Effector CD4-positive, alpha-beta T cell (primary cell): ENCODE measurements at places on chromosomes 1 and 21.

DNA sequence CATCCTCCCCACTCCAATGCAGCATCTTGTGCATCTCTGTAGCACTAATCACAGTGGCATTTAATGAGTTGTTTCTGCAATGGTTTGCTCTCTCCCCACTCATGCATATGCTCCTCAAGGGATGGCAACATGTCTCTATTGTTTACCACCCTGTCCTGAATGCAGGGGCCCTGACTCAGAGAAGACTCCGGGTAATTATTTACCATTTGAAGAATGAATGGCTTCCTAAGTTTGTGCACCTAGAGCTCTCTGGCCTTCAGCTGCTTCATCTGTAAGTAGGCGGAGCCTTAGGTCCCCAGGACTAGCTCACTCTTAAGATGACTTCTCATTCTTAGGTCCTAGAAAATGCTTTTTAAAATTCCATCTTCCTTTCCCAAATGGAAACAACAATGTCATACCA, 63.7 kb upstream of the IGSF21 start:
- no peak for DNase-seq

- DNase-seq, result no peak
Measured at GRCh38 chr1:234965111-234965510, 163.5 kb downstream of the TOMM20 start.

DNA sequence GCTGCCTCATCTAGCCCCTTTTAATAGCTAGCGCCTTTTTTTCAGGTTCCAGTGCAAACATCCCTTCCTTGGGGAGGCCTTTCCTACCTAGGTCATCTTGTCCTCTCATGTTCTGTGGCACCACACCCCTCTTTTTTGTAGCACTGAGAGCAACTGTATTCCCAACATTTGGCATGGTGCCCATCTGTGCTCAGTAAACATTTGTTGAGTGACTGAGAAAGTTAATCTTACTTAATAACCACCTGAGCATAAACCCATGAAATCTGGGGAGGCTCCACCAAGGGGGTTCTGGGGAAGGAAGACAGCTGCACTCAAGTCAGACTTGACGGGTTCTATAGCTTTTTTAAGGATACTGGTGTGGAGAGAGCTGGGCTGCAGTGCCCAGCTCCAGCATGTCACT, 90.0 kb downstream of the NOS1AP start:
- DNase-seq, result no peak

- DNase-seq, result no peak
Measured at GRCh38 chr1:157646144-157646543, 48.3 kb upstream of the FCRL4 start.

DNA sequence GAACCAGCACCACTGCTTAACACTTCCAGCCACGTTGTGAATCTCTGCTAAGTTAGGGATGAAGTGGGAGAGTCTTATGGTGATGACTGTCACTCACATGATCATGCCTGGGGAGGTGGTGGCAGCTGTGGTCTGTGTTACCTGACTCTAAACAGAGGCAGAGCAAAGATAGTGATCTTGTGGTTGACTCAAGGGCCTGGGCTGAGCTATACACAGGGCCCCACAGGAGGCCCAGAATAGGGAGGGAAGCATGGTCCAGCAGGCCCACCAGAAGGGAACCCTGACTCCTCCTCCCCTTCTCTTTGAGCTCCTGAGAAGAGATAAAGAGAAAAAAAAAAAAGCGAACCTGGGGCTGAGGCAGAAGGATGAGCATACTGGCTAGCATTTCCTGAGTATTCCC, 55.0 kb downstream of the PLXNA2 start:
- no peak for DNase-seq

GRCh38 chr1:104706631-104707147, 957.0 kb downstream of the AMY1C start:
- no peak for DNase-seq

DNA sequence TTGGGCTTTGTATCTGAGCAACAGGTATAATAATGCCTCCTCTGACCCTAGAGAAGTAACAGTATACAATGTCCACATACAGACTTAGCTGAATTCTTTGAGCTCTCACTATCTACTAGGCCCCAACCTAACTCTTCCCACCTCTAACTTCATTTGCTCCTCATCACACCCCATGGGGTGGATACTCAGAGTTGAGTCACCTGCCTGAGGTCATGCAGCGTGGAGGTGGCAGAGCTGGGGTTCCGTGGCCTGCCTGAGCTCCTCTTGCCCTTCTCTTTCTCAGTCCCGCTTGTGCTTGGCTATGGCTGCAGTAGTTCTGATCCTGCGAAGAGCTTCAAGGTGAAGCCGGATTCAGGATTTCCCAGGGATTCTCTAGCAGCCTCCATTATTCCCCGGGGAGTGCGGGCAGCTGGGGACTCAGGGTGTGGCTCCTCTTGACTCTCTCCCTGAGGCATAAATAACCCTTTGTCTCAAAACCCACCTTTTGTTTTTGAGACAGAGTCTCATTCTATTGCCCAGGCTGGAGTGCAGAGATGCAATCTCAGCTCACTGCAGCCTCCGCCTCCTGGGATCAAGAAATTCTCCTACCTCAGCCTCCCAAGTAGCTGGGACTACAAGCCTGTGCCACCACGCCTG, 29.9 kb upstream of the ACTL8 start:
- DNase-seq, result no peak

- DNase-seq, result no peak
Measured at GRCh38 chr1:53131590-53131938, 10.9 kb downstream of the SLC1A7 start.

DNA sequence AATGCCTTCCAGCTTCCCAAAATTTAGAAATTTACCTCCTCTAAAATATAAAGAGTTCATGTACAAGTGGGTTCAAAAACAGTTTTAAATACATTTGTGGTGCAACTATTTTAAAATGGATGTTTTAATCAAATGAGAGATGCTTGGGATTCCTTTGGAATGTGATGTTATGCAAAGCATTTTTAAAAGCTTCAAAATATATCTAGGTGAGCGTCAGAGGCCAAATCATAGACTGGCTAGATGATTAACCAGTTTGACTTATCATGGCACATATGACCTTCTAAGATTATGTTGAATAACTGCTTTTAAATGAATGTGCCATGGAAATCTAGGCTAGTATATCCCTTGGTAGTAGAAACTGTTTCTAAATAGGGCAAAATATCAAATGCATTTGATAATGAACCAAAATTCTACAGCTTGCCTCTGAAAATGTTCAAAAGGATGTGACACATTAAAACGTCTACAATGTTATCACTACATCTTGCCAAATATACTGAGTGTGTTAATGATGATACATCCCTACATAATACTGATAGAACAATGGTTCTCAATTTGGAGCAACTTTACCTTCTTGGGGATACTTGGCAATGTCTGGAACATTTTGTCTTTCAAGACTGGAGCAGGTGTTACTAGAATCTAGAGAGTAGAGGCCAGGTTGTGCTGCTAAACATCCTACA, 650.9 kb upstream of the ADGRL2 start:
- no peak for DNase-seq

DNA sequence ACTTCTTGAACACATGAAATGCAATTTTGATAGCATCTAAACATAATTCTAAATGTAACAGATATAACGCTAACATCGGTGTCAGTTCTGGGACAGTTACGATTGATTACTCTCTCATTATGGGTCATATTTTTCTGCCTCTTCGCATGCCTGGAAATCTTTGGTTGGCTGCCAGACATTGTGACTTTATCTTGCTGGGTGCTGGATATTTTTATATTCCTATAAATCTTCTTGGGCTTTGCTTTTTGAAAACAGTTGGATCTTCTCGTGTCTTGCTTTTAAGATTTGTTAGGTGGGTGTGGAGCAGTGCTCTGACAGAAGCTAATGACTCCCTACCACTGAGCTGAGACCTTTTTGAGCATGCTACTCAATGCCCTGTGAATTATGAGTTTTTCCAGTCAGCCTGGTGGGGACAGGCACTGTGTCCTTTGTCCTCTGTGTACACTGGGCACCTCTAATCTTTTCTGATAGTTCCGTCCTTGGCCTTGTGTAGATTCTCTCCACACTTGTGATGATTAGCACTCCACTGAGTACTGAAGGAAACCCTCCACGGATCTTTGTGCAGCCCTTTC, 28.0 kb upstream of the EDARADD start:
- no peak for DNase-seq

- DNase-seq, result no peak
Measured at GRCh38 chr1:16352842-16353535, 709 bp upstream of the FBXO42 start.

DNA sequence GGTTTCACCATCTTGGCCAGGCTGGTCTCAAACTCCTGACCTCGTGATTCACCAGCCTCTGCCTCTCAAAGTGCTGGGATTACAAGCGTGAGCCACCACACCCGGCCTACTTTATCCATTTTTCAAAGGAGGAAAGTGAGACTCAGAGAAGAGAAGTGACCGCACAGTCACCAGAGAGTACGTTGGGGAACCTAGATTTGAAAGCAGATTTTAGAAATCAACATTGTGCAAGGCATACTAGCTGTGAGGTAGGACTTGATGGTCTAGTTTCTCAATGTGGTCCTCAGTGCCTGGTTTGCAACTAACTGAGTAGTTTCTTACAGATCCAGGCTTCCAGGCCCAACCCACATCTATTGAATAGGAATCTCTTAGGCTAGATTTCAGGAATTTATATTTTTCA, 1.7 kb upstream of the PRCC start:
- DNase-seq, result no peak

DNA sequence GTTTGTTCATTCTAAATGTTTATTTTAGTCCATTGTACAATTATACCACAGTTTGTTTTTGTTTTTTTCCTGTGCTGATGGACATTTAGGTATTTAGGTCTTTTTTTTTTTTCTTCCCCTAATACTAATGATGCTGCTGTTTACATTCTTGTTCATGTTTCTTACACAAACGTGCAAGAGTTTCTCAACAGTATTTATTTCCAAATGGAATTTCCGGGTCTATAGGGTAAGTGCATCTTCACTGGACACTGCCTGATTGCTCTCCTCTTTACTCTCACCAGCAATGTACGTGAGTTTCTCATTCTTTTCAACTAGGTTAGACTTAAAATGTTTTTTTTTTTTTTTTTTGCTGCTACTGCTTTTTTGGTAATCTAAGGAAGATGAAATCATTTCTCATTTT, 122.7 kb downstream of the PPP1R12B start:
- no peak for DNase-seq

DNA sequence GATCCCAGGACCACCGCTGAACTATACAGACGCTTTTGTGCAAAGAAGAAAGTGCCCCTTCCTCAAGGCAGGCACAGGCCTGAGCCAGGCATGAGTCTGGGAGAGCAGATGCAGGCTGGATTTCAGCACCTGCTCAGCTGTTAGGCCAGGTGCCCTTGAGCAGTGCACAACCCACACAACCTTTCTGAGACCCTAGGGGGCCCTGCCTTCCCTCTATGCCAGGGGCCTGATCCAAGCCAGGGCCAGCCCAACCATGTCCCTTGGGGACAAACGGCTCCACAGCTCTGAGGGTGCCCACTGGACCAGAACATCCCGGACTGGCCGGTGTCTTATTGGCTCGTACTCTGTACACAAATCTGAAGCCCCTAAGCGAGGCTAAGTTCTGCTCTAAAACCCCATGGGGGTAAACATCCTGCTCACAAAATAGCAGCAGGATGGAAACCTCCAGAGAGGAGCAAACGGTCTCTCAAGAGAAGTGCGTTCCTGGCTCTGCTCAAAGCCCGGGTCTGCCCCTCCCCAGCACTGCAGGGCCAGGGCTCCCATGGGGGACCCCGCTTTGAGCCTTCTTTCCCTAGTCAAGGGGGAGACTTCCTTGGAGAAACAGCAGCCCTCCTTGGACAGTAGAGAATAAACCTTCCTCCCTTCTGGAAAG, 275.1 kb downstream of the NPHP4 start:
- DNase-seq, result no peak

- DNase-seq, result no peak
Measured at GRCh38 chr1:198913667-198914066, 274.8 kb downstream of the PTPRC start.

- no peak for DNase-seq
Measured at GRCh38 chr1:208291923-208292711, 47.9 kb upstream of the PLXNA2 start.

DNA sequence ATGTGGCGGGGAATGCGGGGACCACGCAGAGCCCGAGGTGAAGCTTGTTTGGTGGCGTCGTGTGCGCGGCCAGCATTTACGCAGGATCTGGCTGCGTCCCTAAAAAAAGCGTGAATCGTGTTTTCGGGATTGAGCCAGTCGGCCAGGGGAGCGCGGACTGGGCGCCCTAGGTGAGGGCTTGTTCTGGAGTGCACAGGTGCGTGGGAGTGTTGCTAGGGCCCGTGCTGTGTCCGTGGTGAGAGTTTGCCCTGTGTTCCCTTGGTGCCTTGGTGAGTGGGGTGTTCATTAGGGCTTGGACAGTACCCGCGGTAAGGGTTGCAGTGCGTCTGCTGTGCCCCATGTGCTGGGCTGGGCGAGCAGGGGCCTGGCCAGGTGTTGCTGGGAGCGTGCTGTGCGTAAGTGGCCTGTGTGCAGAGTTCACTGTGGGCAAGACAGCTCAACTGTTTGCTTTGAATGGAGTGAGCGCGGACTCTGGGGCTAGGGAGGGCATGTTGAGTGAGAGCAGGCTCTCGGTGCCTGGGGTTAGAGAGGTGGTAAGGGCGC, 673 bp downstream of the CD46 start:
- DNase-seq, result no peak

- DNase-seq, result no peak
Measured at GRCh38 chr1:17278996-17279830, 28.8 kb upstream of the PADI4 start.

DNA sequence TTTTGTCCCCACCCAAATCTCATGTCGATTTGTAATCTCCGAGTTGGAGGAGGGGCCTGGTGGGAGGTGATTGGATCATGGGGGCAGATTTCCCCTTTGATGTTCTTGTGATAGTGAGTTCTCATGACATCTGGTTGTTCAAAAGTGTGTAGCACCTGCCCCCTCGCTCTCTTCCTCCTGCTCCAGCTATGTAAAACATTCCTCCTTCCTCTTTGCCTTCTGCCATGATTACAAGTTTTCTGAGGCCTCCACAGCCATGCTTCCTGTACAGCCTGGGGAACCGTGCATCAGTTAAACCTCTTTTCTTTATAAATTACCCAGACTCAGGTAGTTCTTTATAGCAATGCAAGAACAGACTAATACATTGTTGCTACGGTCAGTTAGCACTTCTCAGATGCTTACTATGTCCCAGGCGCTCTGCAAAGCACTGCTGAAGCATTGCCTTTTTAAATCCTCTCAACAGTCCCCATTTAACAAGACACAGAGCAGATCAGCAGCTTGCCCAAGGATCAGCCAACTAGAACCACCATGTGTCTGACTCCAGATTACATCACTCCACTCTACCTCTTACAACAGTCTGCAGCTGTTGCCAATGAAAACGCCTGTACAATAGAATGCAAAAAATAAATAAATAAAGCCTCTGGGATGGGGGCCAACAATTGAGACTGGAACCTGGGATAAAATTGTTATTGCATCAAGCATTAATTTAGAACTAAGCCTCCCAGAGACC, 52.4 kb upstream of the USP1 start:
- no peak for DNase-seq
